C1 segment of cervical spinal cord (tissue), 14 donors: ENCODE measurements at places on chromosomes 6 and 20.

- DNase-seq: no peak
Observed at GRCh38 chr20:78338-78737, 9.1 kb upstream of the DEFB125 start.

GRCh38 chr6:145878591-145879295 is 64.1 kb upstream of the FBXO30 start:
- DNase-seq: no peak

GRCh38 chr6:28001751-28002150 is 44.7 kb downstream of the OR2B6 start:
- no peak for DNase-seq

- DNase-seq: no peak
Observed at GRCh38 chr20:57663241-57663640, 43.0 kb upstream of the ZBP1 start.

DNA sequence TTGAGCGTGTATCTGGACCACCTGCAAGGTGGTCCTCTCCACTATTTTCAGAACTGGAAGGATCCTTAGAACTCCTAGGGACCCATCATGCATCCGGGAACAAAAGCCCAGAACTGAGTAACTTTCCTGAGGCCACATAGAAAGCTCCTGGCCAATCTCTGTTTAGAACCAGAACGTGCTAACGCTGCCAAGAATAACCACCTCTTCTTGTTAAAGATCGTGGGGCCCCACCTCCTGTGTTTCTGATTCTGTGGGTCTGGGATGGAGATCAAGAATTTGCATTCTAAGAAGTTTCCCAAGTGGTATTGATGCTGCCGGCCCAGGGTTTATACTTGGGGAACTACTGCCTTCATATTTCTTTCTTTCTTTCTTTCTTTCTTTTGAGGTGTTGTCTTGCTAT is 13.3 kb downstream of the CD40 start:
- DNase-seq: no peak

- DNase-seq: no peak
Observed at GRCh38 chr6:21438237-21438985, 155.1 kb upstream of the SOX4 start.

DNA sequence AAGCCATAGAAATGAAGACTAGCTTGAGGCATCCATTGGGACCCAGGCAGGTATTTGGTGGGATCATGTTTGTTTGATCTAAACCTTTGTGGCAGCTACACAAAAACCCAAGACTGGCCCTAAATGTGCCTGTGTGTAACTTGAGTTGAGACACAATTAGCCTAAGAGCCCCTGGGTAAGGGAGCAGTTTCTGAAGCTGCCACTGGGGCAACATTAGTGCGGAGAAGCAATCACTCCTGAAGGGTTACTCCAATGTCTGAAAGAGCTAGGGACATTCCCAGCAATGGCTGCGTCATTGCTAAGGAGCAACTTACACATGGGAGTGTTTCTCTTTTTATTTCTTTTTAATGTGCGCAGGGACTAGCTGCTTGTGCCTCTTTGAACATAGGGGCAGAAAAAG is 67.9 kb upstream of the EEF1E1 start:
- DNase-seq: no peak

- DNase-seq: no peak
Observed at GRCh38 chr6:73339340-73339739, 14.7 kb downstream of the DPPA5 start.

DNA sequence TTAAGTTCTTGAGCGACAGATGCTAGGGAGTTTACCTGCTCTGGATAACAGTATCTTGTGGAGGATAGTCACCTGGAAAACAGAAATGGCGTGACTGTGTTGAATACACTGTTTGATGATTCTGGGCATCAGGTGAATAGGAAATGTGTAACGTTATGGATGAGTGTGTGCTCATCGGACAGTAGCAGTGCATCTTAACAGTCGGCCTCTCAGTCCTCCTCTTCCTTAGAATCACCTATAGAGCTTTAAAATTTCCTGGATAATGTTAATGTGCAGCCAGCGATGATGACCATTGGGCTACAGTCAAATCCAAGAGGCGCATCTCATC is 217.7 kb downstream of the OR2B2 start:
- no peak for DNase-seq

DNA sequence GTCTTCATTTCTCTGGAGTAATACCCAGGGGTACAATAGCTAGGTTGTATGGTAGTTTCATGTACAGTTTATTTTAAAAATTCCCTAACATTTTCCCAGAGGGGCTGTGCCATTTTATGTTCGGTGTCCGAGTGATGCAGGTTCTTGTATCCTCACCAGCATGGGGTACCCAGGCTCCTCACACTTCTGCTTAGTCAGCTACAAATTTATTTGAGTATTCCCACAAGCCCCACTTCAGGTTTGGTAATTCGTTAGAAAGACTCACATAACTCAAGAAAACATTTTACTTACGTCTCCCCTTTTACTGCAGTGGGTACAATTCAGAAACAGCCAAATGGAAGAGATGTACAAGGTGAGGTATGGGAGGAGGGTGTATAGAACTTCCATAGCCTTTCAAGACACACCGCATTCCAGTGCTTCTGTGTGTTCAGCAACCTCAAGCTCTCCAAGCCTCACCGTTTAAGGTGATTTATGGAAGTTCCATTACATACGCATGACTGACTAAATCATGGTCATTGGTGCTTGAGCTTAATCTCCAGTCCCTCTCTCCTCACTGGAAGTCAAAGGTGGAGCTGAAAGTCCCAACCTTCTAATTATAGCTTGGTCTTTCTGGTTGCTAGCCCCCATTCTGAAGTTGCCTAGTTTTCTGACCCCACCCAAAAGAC is 18.1 kb downstream of the RIPK1 start:
- DNase-seq: no peak

- no peak for DNase-seq
Observed at GRCh38 chr6:89853068-89853467, 23.4 kb downstream of the CASP8AP2 start.

DNA sequence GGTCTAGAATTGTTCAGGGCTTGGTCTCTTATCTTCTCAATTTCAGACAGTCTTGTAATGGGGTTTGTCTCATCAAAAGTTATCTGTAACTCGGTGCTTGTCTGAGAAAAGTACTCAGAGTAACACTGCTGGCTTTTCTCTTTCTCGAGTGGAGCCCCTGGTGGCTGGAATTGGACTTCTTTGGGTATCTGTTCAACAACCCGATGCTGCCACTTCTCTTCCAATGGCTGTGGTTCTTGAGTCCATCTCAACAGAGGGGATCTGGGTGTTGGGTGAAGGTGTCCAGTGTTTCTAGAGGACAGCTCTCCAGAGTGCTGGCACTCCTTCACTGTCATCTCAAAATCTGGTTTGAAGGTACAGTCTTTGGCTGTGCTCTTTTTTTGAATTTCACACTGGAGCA is 24.6 kb downstream of the DST start:
- no peak for DNase-seq

GRCh38 chr20:35561671-35562070 is 19.8 kb downstream of the ERGIC3 start:
- no peak for DNase-seq

GRCh38 chr20:51620432-51620831 is 77.9 kb upstream of the NFATC2 start:
- DNase-seq: no peak

DNA sequence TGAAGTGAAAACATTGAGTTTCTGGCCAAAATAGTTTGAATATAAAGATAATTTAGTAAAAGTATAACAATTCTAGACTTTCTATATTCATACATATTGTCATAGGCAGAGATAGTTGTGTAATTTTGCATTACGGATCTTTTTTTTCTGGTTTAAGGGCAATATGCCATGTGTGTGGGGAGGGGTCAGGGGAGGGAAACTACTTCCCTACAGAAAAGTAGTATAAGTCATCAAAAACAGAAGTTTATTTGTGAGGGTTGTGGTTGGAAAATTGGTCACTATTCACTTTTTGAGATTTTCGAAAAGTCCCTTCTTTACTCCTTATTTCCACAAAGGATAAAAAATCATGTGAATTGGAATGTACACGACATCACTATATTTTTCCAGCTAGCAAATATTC is 288.2 kb upstream of the PREP start:
- DNase-seq: no peak

DNA sequence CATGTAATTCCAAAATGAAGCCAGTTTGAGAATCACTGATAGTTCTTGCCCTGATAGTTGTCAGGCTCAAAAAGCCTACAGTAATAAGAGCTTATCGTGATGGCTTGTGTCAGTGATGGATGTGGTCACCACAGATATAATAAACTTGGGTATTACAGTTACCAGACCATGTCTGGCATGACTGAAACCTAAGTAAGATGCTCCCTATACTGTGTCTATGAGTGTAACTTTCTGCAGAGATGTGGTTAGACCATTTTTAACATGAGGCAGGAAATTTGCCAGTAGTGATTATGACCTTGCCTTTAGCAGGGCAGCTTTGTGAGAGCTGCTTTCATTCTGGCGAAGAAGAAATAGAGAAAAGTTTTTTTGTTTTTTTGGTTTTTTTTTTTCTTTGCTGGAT is 90.2 kb downstream of the ANKS1A start:
- DNase-seq: no peak

DNA sequence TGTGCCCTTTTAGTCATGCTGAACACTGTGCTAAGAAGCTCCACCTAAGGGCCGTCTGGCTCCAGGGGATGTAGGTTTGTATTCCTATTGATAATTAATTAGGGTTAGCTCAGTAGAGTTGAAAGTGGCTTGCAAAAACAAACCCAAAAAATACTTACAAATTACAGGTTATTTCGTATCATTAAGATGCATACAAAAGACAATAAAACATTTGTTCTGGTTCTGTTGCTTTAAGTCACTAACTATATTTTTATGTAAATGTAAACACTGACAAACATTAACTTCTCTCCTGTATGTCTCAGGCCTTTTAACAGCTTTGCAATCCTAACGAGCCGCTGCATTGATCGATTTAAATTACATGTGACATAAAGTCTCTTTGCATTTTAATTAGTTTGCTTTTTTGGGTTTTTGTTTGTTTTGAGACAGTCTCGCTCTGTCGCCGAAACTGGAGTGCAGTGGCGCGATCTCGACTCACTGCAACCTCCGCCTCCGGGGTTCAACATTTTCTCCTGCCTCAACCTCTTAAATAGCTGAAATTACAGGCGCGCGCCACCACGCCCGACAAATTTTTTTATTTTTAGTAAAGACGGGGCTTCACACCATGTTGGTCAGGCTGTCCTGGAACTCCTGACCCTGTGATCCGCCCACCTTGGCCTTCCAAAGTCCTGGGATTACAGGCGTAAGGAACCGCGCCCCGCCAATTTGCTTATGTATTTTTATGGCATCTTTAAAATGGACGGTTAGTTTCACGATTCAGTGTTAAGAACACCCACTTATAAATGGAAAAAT is 110.9 kb downstream of the HFE start:
- DNase-seq: no peak

DNA sequence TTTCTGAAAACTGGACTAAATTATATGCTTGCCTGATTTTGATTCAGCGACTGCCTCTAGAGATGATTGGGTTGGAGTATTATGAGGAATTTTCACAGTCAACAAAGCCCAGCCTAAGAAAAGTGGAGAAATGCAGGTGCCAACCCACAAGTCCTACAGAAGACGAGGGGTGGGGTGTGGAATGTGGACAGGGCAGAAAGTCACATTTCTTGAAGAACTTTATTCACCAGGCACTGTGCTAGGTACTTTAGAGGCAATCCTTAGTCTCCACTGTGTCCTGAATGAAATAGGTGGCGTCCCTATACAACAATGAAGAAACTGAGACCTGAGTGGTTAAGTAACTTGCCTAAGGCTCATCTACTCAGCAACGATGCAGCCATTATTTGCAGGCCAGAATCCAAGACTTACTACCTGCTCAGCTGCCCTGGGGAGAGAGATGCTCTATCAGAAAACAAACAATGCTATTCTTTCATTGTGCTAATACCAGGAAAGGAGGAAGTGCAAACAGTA is 106.3 kb downstream of the RNF144B start:
- DNase-seq: no peak

GRCh38 chr6:101403216-101403945 is 9.9 kb downstream of the GRIK2 start:
- DNase-seq: no peak

DNA sequence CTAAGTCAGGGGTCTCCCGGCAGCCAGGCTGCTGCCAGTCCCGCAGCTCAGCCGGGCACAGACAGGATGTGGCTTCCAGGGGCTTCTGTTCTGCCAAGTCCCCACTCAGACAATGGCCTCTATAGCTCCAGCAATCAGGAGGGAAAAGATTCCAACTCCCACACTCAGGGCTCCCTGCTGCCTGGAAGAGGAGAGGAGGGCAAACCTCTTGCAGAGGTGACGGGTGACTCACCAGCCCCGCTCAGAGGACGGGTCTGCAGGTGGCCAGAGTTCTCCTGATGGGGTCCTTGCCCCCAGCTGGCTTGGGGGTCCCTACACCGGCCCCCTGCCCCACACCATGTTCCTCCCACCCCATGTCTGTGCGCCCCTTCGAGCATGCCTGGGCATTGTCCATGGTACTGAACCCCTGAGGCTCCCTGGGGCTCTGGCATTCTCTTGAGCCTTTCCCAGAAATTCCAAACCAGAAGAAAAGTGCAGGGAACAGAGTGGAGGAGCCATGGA is 32.6 kb downstream of the NTSR1 start:
- no peak for DNase-seq

DNA sequence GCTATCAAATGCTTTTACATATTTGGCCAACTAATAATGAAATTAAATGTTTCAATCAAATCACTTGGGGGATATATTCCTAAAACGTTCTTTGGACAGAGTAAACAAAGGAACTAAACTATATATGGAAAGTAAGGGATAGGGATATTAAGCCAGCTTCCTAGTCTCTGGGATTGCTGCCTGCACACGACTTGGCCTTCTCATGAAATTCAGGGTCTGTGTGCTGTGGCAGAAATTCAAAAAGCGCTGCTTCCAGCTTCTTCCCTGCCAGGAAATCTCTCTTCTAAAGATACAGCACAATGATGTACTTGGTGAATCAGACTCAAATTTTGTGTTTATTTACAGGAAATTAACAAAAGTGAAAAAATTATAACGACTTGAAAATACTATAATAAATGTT is 206.3 kb upstream of the RAB32 start:
- DNase-seq: peak; percentile 15

- no peak for DNase-seq
Observed at GRCh38 chr20:24370249-24370648, 99.2 kb upstream of the SYNDIG1 start.

- no peak for DNase-seq
Observed at GRCh38 chr20:20396794-20397193, 28.9 kb downstream of the INSM1 start.

DNA sequence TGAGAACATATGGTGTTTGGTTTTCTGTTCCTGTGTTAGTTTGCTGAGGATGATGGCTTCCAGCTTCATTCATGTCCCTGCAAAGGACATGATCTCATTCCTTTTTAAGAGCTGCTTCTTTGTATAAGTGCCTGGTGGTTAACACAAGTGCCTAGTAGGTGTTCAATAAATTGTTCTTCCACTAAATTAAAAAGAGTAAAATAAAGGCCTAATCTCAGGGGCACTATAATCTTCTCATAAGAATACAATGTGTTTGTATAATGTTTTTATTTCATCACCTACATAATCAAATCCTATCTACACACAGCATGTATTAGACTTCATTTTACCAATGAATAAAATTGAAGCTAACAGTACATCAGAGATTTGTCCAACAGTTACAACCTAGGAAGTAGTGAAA is 252.7 kb downstream of the KHDC1L start:
- DNase-seq: no peak

GRCh38 chr6:129096651-129097290 is 213.8 kb downstream of the LAMA2 start:
- no peak for DNase-seq

GRCh38 chr20:25070821-25071473 is 11.0 kb downstream of the VSX1 start:
- DNase-seq: no peak
